ENCODE measurements at places on chromosomes 4 and X. TPM values are rescaled to one million over a fixed set of nuclear protein-coding genes. Genes with fewer than 3 reads are reported as not detected.

DNA sequence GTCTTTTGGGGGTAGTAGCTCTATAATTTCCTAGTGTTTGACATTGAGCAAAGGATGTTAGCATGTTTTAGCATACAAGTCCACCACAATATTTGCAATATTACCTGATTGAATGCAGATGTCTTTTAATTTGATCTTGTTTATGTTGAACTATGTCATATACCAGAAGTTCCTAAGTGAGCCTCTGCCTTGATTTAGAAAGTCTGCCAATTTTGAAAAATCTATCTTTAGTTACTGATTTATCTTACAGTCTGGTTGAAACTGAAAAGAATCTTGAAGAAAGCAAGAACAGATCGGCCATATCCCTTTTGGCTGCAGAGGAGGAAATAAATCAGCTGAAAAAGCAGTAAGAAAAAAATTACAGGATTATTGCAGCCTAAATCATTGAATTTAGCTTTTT is 18.5 kb downstream of the SPATA18 start:
- DNase-seq = no peak

GRCh38 chr4:38531141-38531727 is 132.8 kb upstream of the KLF3 start:
- DNase-seq = no peak

DNA sequence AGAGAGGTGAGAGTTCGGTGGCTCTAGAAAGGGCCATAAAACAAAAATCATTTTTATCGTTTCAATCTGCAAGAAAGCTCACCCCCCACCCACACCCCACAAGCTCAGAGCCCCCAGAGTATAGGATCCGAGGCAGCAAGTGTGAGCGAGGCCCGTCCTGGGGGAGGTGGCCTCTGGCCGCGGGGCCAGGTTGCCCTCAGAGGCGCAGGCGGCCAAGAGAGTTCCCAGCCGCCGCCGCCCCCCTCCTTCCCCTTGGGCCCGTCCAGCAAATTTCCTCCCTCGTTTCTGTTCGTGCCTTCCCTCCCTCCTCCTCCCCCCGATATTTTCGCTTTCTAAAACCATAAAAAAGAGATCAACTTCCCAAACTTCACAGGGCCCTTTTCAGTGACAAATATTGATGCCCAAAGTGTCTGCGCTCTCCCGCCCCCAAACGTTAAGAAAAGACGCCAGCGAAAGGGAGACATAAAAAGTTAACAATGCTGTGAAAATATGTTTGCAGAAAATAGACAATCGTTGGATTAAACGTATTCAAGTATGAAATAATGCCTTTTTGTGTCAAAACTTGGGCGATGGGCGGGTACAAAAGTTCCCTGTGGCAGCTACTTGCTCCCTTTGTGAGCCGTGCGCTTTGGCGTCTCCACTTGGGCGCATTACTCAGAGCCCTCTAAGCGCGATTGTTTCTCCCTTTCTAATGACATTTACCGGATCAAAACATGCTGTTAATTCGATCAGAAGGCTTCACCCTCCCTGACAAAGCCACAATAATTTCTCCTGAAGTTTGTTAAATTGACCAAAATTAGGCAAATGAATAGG is 1.1 kb upstream of the HELT start:
- DNase-seq = no peak

Gene LNX1
- total RNA-seq = 20.7 TPM

DNA sequence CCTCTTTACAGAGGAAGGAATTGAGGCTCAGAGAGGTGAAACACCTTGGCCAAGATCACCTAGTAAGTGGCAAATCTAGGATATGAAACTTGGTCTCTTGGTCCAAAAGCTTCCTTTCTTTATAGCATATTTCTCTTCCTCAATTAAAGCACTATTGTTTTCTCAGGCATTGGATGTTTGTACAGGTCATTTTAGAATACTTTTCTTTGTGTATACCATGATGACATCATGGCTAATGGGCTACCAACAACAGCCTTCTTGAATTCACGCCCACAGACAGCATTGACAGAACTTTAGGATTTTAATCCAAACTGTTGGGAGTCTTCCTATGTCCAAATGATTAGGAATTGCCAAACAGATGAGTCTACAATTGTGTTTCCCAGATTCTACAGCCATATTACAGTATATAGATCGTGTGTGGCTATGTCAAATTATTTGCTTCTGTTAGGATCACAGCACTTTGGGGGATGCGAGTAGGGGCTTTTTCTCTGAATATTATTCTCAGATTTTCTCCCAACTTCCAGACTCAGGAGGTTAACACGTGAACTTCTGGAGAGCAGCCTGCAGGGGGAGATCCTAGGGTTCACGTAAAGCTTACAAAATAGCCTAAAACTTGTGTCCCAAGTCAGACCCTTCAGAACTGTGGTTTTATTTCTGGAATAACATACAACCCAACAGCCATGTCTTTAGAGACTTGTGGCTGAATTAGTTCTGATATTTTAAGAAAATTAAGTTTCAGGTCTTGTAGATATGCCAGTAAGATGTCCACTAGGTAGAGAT is 191.8 kb downstream of the SHROOM3 start:
- no peak for DNase-seq

DNA sequence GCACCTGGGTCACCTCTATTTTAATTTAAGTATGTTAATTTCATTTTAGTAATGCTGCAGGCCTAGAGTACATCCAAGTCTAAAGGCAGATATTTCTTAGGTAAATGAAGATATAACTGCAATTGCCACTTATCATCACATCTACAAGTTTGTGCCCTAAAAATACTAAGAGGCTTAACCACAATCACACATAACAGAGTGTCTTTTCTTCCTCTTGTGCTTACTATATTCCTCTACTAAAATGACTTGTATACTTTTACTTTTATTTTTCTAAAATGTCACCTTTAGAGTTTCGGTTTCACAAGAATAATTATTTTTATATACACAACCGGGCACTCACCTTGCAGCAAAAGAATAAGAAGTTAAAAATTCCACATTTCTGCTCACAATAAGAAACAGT is 77.9 kb downstream of the EFHC2 start:
- DNase-seq = no peak

DNA sequence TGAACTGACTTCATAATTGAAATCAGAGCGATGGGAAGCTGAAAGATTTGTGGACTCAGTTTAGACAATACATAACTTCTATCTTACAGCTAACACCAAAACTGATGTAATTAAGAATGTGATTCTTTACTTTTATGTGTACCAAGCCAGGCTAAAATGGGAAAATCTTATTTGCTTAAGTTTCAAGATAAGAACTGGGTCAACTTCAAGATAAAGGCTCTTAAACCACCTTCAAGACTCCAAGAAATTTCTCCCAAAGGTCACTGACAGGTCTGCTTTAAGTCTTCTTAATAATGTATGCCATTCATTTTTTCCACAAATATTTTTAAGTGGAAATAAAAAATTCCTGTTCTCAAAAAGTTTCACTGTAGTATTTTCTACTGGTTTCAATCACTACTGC is 55.5 kb downstream of the DDX60 start:
- no peak for DNase-seq

DNA sequence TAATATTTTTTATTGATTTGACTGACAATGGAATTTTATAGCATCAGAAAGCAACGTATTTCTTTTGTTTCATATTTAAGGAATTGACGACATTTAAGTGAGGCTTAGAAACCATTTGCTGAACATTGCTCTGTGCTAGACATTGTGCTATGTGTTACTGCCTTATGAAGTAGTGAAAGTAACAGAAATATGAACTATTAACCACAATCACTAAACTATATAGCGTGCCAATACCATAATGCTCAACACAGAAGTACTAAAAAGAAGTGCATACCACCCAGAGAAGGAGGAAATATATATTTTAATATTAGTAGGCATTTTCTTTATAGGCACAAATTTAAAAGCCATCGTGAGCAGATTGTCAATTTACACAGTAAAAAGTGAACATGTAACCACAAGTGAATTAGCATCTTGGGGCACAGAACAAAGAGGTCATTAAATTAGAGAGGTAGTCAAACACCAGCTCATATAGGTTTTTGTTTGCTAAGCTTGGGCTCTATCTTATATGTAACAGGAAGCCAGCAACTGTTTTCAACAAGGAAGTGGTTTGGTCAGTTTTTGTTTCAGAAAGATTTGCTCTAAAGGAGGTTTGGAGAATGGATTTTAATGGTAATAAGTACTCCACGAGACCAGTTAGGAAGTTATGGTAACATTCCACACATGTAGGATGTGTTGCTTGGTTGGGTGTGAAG is 270.7 kb downstream of the GRXCR1 start:
- no peak for DNase-seq

DNA sequence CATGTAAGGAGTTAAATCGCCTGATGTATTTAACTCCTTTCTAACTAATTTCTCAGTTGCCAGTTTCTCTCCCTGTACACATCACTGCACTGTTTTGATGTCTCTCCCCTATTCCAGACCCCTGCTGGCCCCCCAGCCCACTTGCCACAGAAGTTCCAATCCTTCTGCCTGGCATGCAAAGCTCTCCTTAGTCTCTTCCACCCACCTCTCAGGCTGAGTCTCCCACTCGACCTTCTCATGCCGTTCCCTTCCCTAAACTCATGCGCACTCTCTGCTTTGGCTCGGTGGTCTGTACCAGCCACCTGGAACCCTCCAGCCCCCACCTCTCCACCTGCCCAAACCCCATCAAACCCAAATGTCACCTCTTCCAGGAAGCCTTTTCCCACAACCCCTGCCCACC is 56.9 kb downstream of the APLN start:
- DNase-seq = no peak

- no peak for DNase-seq
These were observed 61.8 kb downstream of the PPP2R2C start for GRCh38 chr4:6410664-6411063.

Gene FAM9C
- total RNA-seq = not detected

DNA sequence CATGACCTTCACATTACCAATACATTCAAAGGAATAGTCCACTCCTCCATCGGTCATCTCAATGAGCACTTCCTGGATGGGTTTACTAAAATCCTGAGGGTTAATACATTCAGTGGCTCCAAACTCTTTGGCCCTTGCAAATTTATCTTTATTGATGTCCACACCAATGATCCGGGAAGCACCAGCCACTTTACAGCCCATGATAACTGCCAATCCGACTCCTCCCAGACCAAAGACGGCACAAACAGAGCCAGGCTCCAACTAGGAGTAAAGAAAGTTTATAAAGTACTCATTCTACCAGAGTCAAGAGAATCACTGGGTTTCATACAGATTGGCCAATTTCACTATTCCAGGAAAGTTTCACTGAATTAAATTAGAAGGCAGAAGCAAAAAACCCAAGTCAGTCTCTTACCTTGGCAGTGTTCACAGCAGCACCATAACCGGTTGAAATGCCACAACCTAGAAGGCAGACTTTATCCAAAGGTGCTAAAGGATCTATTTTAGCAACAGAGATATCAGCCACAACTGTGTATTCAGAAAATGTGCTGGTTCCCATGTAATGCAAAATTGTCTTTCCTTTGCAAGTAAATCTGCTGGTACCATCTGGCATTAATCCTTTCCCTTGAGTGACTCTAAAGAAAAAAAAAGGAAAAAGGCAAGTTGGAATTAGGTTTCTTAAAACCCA is 12.2 kb downstream of the ADH5 start:
- no peak for DNase-seq

Gene SFRP2
- 38.2 TPM for total RNA-seq

Gene VCX2
- total RNA-seq = not detected

DNA sequence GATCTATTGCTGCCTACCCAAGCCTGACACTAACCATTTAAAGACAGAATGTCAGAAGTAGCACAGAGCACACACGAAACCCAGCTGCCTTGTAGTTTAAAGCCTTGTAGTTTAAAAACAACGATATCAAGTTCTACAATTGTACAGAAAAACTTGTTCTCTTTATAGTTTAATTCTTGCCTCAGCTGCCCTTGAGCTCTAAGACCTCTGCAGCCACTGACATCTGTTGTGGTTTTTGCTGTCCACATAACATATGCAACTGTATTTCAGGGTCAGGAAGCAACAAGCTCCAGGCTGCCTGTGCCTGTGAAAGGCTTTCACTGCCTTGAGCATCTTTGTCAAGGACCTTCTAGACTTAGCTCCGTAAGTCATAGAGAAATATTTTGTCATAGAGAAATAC is 227.2 kb downstream of the SPCS3 start:
- DNase-seq = no peak

Gene ARHGAP36
- total RNA-seq = not detected

Gene CDKL2
- not detected for total RNA-seq

Gene EPHA5
- not detected for total RNA-seq

DNA sequence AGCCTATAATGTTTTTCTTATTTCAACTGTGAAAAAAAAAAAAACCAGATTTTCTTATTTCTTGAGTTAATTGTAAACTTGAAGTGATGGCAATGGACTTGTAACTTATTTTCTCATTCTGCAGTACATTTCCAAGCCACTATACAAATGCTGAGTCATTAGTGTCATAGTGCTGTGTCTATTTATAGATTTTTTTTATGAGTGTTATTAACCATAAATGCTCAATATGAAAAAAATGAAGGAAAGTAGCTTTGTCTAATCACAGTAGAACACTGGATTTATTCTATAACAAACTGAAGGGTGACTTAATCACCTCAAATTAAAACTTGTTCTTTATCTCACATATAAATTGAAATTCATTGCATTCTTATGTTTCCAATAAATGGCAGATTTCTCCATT is 718.6 kb downstream of the CCSER1 start:
- DNase-seq = no peak

- no peak for DNase-seq
These were observed 479.3 kb downstream of the INPP4B start for GRCh38 chr4:142366769-142367181.

GRCh38 chrX:114251575-114251974 is 332.3 kb upstream of the HTR2C start:
- no peak for DNase-seq

Gene CTAG1B
- not detected for total RNA-seq

Gene NIPAL1
- 0.51 TPM for total RNA-seq

DNA sequence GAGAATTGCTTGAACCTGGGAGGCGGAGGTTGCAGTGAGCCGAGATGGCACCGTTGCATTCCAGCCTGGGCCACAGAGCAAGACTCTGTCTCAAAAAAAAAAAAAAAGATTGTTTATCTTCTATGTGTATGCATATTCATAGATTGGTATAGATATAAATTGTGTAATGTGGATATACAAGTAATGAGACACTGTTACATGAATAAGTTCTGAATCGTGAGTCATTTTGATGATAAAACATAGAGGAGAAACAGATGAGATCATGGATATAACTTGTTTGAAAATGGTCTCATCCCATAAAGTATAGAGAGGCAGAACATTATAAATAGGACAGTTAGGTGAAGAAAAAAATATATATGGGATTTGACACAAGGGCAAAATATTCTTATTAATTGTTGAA is 628.0 kb downstream of the IL1RAPL1 start:
- no peak for DNase-seq

- DNase-seq = no peak
These were observed 35.1 kb downstream of the ATG4A start for GRCh38 chrX:108126661-108127060.

GRCh38 chrX:72572248-72573157 is at the start of gene HDAC8:
HDAC8 (minus strand) TSS chrX:72572843; CDS start chrX:72572761, 82 bp downstream.
- DNase-seq = no peak

- DNase-seq = no peak
These were observed 132.9 kb upstream of the IGFBP7 start for GRCh38 chr4:57243076-57243475.

Gene CSN1S1
- 32.3 TPM for total RNA-seq

GRCh38 chr4:171397175-171397574 is 416.0 kb upstream of the GALNTL6 start:
- no peak for DNase-seq
